ENCODE measurements at places on chromosomes 11 and 22.
A peak's percentile ranks its signal among the peaks of the same experiment; 100 is the strongest.

- no peak for DNase-seq
Observed at GRCh38 chr11:37502202-37502601, 904.2 kb upstream of the RAG2 start.

GRCh38 chr11:45095691-45096010 lies 50.8 kb upstream of the PRDM11 start:
- no peak for DNase-seq

DNA sequence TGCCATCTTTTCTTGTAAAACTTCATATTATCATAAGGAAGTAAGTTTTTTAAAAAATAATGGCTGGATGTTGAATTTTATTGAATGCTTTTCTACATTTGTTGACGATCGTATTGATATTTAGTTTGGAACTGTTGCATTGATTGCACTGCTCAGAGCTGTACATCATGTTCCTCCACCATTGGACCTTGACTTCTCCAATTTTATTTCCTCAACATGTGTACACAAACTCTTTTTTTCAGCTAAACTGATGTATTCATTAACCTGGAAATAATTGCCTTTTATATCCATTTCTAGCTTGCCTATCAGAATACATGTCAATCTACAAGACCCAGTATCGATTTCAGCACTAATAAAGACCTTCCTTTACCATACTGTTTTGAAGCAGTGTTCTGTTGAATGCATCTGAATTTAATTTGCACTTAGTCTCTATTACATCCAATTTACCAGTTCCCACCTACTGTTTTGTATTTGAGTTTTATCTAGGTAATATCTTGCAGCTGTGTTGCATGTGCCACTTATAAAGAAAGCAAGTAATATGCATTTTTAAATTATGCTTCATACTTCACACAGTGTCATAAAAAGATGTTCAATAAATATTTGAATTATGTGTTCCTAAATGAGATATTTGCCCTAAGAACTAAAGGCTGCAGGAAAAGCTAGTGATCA lies 5.5 kb downstream of the CEP57 start:
- DNase-seq: no peak

DNA sequence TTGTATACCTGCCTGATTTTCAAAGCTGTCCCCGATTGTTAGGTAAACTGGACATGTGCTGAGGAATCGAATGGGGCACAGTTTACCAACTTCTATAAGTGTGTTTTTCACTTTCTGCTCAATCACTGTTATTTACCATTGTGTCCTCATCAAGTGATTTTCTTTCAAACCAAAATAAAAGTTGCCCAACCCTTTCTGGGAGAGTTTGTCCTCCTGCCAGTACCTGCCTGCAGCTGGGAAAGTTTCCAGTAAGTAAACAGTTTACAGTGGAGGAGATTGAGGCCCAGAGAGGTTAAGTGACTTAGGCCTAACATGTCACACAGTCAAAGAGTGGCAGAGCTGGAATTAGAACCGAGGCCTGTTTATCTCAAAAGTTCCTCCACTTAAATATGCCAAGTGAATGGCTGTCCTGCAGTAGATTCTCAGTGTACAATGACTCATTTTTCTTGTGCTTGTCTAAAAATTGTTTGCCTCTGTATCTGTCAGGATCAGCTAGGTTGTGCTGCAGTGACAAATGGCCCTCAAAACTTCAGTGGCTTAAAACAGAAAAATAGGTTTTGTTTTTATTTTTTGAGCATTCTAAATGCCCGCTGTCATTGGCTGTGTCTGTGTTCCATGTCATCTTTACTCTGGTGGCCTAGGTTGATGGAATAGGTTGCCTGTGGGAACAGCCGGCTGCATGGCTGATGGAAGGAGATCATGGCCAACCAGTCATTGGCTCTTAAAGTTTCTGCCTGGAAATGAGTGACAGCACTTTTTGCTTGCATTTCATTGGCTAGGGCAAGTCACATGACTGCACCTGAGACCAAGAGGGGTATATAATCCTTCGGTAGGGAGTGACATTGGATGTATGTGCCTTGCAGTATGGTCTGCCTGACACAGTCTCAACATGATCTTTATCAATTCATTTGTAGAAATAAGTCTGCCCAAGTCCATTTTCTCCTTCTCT lies 61.8 kb upstream of the CRYBB3 start:
- no peak for DNase-seq

- DNase-seq: no peak
Observed at GRCh38 chr11:12245549-12246016, 131.8 kb upstream of the PARVA start.

GRCh38 chr11:75966537-75967287 lies 151.7 kb downstream of the UVRAG start:
- DNase-seq: no peak

DNA sequence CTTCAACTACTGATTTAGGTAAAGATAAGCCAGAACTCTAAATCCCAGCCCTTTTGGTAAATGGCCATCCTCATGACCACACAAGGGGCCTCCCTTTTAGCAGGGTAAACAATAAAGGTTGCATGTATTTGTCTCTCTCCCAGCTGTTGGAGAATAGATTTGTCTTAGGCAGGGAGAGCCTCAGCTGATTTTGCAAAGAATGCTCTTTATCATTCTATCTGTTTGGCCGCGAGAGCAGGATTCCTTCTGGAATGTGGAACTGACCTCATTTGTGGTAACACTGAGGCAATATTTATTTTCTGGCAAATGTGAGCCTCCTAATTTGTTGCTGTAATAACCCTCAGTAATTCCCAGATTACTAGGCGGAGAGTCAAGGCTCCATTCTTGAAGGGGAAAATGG lies 15.3 kb downstream of the PTS start:
- DNase-seq: peak; percentile 55

DNA sequence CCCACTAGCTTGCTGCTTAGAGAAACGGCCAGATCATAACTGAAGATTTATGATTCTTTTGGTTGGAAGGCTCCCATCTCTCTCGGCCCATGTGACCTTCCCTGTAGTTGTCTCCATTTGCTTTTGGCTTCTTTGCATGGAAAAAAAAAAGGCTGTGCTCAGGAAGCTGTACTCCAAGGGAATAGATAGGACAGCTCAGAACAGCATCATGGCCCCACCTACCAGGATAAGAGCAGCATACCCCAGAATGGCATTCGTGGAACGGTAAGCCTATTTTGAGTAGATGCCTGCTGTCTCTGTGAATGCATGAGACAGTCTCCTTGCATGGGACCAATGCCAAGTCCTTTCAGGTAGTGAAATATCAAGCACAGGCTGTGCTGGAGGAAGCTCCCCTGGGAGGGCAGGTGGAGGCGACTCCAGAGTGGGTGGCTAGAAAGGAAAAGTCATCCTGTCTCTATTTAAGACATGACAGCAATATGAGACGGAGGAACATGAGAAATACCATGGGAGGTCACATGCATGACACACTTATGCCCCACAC lies 94.1 kb upstream of the AMOTL1 start:
- DNase-seq: peak; percentile 55

DNA sequence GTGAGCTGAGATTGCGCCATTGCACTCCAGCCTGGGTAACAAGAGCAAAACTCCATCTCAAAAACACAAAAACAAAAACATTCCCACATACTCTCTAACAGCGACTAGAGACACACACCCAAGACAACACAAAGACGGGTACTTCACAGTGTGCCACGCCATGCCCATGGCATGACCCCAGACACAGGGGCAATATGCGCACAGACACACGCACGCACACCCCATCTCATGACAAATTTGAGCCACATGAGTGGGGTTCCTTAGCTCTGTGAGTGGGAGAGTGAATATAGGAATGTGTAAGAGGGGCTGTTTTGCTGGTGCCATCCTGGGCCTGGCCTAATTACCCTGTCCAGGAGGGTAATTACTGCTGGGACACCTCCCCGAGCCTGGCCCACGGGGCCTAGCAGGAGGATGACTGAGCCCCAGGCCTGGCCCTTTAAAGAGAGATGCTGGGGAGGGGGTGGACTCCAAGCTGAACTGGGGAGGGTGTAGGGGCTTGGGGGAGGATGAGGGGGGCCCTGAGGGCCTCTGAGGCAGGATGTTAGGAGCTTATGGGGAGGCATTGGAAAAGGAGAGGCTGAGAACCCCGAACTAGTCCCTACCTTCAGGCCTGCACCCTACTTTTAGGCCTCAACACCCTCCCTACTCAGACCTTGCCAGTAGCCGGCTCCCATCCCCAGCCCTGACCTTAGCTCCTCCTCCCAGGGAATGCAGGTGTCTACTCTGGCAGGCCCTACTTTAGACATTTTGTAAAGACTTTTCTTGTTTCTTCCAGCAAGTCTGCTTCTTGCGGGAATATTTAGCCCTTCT lies 1.5 kb downstream of the LTBP3 start:
- DNase-seq: no peak

DNA sequence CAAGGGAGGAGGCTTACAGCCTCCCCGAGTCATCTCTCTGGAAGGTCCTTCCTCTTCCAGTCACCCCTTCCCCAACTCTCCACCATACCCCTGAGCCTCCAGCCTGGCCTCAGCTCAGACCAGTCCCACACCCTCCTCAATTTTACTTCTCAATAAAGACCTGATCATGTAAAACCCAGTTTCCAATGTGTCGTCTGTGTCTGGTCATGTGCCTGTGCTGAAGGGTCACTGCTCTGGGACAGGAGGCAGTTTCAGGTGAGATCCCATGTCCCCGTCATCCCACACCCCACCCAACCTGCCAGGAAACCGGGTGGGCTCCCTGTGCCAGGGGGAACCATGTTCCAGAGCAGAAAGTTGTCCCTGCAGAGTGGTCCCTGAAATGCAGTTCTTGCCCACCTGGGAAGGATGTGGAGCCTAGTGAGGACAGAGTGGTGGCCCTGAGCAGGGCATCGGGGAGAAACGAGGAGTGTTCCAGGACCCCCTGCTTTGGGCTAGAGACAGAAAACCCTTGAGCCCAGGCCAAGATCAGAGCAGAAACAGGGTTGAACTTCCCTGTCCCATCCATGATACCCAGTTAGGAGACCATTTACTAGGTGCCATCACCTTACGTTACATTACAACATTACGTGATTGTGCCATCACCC lies 19.4 kb downstream of the IGLL5 start:
- DNase-seq: no peak

GRCh38 chr22:40224702-40225101 lies 47.0 kb downstream of the TNRC6B start:
- DNase-seq: no peak

GRCh38 chr11:45730014-45730413 lies 64.6 kb upstream of the CHST1 start:
- DNase-seq: no peak

- DNase-seq: peak; percentile 65
Observed at GRCh38 chr22:50293441-50294318, 13.8 kb downstream of the PLXNB2 start.

GRCh38 chr11:73635721-73636120 lies 10.7 kb upstream of the PLEKHB1 start:
- DNase-seq: no peak

- no peak for DNase-seq
Observed at GRCh38 chr22:28711341-28711740, 30.3 kb downstream of the CHEK2 start.

- DNase-seq: no peak
Observed at GRCh38 chr11:65712633-65713076, 603 bp downstream of the KAT5 start.

Data from adrenal gland (tissue), 19 donors.